ENCODE measurements at places on chromosomes 6 and 20.

GRCh38 chr20:57223648-57224489 lies 42.6 kb downstream of the BMP7 start:
- no peak for DNase-seq

DNA sequence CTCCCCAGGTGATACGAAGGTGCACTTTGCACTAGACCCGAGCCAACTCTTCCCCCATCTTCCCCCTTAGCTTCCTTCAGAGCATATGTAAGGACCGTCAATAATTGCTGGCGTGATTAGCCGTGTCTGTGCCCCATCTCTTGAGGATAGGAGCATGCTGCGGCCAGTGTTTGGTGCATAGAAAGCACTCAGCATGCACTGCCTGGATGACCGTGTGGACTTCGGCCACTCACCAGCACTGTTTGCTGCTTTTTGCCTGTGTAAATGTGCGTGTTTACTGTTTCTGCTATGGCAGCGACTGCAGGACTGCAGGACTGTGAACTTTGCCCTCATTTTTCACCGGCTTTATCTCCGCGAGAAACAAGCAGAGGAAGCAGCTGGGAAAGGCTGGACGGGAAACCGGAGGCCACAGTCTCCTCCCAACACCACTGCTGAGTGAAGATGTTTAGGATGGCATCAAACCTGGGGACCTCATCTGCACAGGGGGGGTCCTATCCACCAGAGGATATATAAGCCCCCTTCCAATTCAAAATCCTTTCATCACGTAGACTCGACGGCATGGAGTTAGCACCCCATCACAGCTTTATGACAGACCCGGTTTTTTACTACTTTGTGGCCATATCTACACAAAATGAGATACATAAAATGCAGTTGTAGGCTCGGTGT lies 150.6 kb upstream of the AFDN start:
- no peak for DNase-seq

DNA sequence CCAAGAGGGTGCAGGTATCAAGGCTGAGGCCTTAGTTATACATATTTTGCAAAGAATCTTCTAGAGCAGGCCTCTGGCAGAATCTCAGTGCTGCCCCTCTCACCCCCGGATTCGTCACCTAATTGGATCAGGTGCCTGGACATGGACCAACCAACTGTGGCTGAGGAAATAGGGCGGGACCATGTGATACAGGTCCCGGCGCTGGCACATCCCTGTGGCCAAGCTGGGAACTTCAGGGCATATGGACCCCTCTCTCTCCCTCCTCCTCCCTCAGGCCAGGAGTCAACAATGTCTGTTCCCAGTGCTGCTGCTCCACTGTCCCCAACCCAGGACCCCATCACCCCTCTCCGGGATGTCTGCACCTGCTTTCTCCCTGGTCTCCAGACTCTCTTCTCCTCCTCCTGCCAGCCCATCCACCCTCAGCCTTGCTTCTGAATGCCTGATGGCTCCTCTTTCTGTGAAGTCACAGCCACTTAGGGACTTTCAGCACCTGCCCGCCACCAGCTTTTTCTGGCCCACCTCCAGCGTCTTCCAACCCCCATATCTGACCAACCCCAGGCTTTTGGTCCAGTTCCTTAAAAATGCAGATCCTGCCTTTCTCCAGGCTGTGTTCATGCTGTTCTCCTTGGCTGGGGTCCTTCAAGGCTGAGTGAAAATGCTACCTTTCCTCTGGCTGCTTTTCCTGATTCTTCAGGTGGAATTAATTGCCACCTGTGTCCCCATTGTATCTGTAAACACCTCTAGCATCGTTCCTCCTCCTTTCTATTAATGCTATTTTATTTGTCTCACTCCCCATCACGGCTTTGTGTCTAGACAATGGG lies 19.0 kb upstream of the MLN start:
- no peak for DNase-seq

DNA sequence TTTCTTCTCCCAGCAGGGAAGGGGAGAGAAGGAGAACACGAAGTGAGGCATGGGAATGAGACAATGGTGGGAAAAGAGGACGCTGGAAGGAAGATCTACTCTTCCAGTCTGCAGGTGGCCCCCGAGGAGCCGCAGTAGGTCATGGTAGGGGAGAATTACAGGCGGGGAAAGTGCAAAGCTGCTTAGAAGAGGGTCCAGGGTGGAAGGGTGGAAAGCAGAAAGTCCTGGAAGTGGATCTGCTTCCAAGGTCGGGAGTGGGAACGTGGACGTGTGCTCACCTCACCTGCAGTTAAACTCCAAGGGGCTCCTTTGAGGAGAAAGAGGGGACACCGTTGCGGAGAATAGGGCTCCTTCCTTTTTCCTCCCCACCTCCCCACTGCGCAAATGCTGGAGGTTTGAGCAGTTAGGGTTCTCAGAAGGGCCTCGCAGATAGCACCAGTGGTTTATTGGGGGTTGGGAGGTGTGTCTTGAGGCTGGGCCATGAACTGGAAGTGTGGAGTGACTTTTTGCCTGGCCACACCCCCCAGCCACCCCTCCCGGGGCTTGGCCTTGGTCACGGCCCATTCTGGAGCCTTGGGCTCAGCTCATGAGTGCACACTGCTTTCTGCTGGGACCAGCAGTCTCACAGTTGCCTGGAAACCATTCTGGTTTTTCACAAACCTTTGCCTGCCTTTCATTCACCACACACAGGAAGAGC lies 100.4 kb upstream of the MLN start:
- no peak for DNase-seq

DNA sequence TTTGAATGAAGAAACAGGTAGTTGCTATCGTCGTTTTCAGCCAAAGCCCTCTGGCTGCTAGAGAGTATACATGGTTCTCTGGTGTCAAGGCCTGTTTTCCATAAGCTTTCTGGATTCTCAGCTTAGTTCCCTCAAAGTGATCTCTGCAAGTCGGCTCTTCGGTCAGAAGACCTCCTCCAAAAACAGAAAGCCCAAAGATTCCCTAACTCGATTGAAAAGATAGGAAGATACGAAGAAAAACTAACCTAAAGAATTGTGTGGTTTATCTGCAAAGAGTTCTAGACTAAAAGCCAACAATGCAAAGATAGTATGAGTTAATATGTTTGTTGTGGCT lies 545 bp upstream of the ASCC3 start:
- no peak for DNase-seq

DNA sequence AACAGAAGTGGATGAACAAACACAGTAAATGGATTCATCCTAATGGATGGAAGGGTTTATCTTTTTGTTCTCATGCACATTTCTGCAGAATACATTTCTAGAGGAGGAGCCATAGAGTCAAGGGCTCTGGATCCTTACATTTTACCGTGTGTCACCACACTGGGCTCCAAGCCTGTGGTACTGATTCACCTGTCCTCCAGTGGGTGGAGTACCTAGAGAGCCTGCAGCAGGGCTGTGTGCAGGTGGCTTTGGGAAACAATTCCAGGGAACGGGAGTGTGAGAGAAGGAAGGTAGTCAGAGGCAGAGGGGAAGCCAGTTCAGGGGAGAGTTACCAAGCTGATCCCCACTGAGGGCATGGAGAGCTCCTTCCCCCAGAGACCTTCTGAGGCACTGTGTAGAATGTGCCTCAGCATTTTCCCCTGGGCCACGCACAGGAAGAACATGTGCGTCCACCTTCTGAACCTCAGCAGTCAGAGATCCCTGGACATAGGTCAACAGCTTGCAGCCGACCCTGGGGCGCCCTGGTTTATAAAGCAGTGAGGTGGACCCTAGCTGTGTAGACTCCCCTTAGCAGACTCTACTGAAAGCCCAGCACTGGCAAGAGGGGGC lies 85.3 kb upstream of the SLC22A23 start:
- no peak for DNase-seq

- no peak for DNase-seq
These were observed 26.4 kb upstream of the SALL4 start for GRCh38 chr20:51828762-51829161.

All from glomerular endothelial cell (primary cell).